ENCODE measurements at places on chromosomes 6 and 20. TPM values are rescaled to one million over a fixed set of nuclear protein-coding genes. Genes with fewer than 3 reads are reported as not detected.
A peak's percentile ranks its signal among the peaks of the same experiment; 100 is the strongest.

GRCh38 chr6:141956046-141956761, 176.5 kb upstream of the GJE1 start:
- H3K4me3 ChIP-seq: no peak overlapping the region
- H3K36me3 ChIP-seq: no peaks in the 10 kb centered on the region
- no peak overlapping the region for H3K27ac ChIP-seq
- no peaks in the 10 kb centered on the region for H3K4me1 ChIP-seq

GRCh38 chr6:75205776-75206575, at the start of gene COL12A1:
TSS of gene COL12A1 (minus strand) at chr6:75206053. CDS start at chr6:75202792, 3,261 bp downstream.
- H3K4me1 ChIP-seq: peaks cover 51% of the 10 kb centered on the region
- peak within 1 kb of the TSS; percentile 57 for H3K4me3 ChIP-seq
- no peaks in the 10 kb centered on the region for H3K36me3 ChIP-seq
- H3K27ac ChIP-seq: peak within 1 kb of the TSS; percentile 69
- DNase-seq: peak; percentile 93

- no peak for DNase-seq
- H3K4me3 ChIP-seq: no peak overlapping the region
- peaks cover 8% of the 10 kb centered on the region for H3K4me1 ChIP-seq
- H3K27ac ChIP-seq: no peak overlapping the region
Measured at GRCh38 chr20:43969028-43969447, 54.4 kb downstream of the TOX2 start.

- DNase-seq: no peak
- H3K4me1 ChIP-seq: no peaks in the 10 kb centered on the region
- no peaks in the 10 kb centered on the region for H3K36me3 ChIP-seq
- no peak overlapping the region for H3K27ac ChIP-seq
- no peak overlapping the region for H3K4me3 ChIP-seq
- no peaks in the 10 kb centered on the region for H3K27me3 ChIP-seq
Measured at GRCh38 chr6:154931711-154932424, 63.2 kb upstream of the TIAM2 start.

GRCh38 chr6:156427345-156427744, 349.8 kb upstream of the ARID1B start:
- H3K4me1 ChIP-seq: no peaks in the 10 kb centered on the region
- H3K27ac ChIP-seq: no peak overlapping the region
- no peak for DNase-seq
- H3K4me3 ChIP-seq: no peak overlapping the region

DNA sequence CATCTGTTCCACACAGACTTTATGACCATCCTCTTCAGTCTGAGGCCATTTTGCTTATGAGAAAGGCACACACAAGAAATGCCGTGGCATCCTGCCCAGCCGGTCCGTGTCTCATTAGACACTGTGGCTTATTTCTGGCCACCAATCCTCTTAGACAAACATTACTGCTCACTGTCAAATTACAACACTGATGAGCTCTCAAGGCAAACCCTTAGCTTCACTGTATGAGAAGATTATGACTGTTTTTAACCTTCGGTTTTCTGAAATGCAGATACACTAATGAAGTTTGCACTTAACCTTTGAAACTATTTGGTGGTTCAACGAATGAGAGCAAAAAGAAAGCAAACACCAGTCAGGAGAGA, 50.5 kb upstream of the DST start:
- H3K27me3 ChIP-seq: no peaks in the 10 kb centered on the region
- H3K27ac ChIP-seq: peak overlapping the region; percentile 76
- DNase-seq: peak; percentile 73
- H3K4me3 ChIP-seq: peak overlapping the region; percentile 42

GRCh38 chr6:50681213-50681824, 32.0 kb upstream of the TFAP2D start:
- no peaks in the 10 kb centered on the region for H3K4me1 ChIP-seq
- no peak for DNase-seq
- no peaks in the 10 kb centered on the region for H3K27me3 ChIP-seq
- H3K4me3 ChIP-seq: no peak overlapping the region

- no peaks in the 10 kb centered on the region for H3K27me3 ChIP-seq
- no peaks in the 10 kb centered on the region for H3K36me3 ChIP-seq
- H3K27ac ChIP-seq: no peak overlapping the region
- peaks cover 16% of the 10 kb centered on the region for H3K4me1 ChIP-seq
- H3K4me3 ChIP-seq: no peak overlapping the region
Measured at GRCh38 chr6:127737009-127737486, 160.1 kb downstream of the C6orf58 start.

The SLCO4A1 gene
- total RNA-seq: 72.4 TPM
